ENCODE measurements at places on chromosomes 5 and 9.

- no peak for DNase-seq
Measured at GRCh38 chr5:51567636-51568035, 184.4 kb downstream of the ISL1 start.

DNA sequence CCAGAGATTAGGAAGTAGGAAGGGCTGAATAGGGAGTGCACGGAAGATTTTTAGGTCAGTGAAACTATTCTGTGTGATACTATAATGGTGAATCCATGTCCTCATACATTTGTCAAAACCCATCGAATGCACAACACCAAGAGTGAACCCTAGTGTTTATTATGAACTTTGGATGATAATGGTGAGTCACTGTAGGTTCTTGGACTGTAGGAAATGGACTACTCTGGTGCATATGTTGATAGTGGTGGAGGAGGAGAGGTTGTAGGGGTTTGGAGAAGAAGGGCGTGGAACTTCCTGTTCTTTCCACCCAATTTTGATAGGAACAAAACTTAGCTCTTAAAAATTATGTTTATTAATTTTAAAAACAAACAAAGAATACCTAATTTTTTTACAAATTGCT is 14.3 kb downstream of the CTSL start:
- DNase-seq: no peak

- DNase-seq: no peak
Measured at GRCh38 chr5:136819526-136820302, 454.4 kb upstream of the TRPC7 start.

DNA sequence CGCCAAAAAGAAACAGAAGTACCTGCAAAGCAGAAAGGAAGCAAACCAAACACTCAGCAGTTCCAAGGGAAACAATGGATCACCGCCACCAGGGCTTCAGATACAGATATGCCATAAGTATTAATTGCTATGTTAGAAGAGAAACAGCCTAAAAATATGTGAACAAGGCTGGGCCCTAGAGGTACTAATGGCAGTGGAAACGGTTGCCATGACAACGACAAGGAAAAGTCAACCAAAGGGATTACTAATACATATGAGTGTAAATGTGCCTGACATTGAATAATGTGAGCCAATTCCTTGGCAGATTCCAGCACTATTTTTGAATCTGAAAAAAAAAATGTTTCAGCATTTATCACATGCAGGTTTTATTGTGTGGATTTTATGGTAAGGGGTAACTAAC is 75.0 kb downstream of the CAVIN4 start:
- no peak for DNase-seq

DNA sequence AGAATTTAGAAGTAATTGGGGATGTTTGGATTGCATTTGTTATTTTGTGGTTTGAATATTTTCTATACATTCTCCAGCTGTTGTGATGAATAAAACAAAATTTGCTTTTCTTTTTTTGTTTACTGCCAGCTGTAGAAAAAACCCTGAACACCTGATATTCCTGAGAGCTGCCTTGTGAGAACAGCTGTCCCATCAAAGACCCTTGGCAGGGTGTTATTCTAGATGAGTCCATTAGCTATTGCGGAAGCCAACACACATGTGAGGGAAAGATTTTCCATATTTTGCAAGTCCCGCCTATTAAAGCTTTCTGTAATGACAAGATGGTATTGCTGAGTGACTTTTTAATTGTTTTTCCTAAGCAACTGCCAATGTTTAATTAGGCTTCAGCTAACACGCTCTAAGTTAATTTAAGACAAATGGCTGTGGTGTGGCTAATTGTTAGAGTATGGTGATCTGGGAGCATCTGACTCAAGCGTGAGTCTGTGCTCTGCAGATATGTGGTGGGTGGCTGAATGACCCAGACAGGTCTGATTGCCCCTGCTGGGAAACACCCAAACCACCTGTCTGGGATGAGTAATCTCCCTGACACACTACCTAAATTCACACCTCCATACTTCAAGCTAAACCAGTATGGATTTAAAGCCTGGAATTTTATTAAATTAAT is 86.5 kb upstream of the PRLR start:
- no peak for DNase-seq

DNA sequence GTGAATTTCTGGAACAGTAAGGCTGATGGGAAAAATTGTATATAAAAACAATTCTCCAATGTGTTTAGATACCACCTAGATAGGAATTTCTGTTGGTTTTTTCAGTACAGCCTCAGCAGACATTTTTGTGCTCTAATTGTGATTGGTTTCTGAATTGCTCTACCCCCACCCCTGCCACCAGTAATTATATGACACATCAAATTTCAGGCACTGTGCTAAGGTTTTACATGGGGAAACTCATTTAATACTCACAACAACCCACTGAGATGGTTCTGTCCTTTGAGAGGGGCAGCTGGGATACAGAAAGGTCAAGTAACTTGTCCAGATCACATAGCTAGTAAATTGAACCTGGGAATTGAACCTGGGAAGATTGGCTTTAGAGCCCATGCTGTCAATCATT is 288.0 kb downstream of the ARHGEF28 start:
- DNase-seq: no peak

- no peak for DNase-seq
Measured at GRCh38 chr5:51988634-51989033, 605.4 kb downstream of the ISL1 start.

GRCh38 chr5:128154943-128155342 is 71.4 kb downstream of the SLC12A2 start:
- no peak for DNase-seq

GRCh38 chr5:149939546-149939945 is 5.0 kb downstream of the PDE6A start:
- no peak for DNase-seq

DNA sequence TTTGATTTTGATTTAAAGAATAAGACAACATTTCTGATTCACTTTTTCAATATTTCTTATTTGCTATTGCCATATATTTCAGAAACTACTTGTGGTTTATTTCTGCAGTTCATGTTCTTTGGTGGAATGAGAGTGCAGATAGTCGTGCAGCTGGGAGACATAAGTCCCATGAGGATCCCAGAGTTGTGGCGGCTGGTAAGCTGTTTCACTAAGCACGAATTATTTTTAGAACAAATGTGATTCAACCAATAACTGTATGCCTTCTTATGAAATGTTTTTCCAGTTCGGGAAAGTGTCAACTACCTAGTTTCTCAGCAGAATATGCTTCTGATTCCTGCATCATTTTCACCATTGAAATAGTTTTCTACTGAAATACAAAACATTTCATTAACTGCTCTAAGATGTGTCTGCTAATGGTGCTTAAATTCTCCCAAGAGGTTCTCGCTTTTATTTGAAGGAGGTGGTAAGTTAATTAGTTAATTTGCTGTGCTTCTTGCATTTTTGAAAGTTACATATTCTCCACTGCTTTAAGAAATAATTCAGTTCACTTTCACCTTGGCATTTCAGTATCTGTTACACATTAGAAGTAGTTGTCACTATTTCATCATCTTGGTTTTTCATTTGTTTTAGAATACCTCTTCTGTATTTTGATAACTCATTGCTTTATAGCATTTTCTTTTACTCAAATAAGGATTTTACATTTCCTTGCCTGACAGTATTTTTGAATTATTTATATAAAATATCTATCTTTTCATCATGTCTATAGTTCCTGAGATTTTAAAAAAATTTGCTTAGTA is 9.0 kb downstream of the NIPSNAP3B start:
- DNase-seq: no peak

DNA sequence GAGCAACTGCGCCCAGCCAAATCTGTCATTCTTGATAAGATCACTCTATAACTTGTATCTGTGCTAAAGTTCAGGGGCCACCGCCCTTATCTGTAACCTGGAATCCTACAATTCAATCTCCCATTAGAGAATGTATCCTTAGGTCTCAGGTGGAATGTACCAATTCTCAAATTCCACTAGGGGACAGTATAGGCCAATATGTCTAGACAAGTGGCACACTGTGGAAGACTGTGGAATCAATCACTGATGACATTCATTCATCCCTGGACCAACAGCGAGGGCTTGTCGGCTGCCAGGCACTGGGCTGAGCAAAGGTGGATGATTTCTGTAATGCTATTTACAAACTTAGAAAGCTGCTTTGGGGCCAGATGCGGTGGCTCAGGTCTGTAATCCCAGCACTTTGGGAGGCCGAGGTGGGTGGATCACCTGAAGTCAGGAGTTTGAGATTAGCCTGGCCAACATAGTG is 28.7 kb upstream of the MEGF9 start:
- DNase-seq: peak; percentile 33

DNA sequence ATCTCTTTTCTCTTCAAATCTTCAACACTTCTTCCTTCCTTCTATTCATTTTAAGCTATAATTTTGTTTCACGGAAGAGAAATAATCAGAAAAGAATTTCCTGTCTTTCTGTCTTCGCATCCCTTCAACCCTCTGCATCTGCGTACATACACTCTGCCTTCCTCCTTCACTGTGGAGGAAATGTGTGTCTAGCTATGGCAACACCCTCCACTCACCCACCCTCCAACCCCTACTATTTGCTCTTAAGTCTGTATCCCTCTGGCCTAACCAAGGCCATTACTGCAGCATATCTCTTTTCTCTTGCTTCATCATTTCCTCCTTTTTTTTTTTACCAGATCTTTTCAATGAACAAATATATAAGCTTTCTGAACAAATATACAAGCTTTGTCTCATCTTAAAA is 105.7 kb upstream of the NUDT12 start:
- no peak for DNase-seq

DNA sequence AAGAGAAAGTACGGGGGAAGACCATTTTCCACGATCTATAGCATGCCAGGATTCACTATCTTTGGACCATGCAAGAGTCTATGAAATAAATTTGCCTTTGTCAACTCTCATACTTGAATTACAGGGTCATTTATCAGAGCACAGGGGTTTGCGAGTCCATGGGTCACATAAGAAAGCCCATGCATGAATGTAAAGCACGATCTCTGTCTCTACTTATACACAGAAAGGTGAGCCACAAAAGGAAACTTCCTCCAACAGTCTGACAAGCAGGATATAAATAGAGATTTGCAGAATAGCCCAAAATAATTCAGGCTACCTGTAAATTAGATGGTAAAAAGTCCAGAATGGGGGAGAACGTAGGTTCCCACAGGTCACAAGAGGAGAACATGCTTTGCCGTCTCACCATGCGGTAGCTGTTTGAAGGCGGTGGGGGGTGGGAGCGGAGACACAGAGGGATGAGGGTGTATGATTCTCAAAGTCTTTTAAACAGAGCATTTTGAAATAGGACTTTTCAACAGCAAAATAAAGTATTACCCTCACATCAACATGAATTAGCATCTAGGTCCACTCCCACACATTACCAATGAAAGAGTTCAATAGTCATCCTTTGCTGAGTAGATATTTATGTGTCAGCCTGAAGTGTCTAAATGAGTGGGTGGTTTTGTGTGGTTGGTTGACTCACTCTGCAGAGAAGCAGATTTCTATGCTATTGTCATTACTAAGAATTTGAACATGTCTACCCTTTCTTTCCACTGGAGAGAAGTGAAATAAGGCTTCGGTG is 279.7 kb downstream of the EBF1 start:
- DNase-seq: no peak

- DNase-seq: no peak
Measured at GRCh38 chr5:124511791-124512190, 234.6 kb downstream of the ZNF608 start.

DNA sequence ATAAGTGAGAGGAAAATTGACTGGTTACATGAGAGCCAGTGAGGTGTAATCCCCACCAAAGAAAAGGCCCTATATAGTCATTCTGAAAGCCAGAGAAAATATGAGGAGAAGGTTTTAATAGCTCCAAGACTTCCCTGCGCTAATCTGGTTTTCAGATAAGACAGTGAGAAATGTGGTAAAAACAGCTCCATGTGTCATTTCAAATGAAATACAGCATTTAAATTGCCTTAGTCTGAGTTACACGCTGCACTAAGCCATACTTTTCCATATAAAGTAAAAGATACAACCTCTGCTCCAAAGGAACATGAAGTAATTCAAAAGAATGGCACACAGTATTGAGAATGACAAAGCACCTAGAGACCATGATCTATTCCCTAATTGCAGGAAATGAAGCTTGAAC is 378.0 kb upstream of the PDE4D start:
- DNase-seq: no peak

DNA sequence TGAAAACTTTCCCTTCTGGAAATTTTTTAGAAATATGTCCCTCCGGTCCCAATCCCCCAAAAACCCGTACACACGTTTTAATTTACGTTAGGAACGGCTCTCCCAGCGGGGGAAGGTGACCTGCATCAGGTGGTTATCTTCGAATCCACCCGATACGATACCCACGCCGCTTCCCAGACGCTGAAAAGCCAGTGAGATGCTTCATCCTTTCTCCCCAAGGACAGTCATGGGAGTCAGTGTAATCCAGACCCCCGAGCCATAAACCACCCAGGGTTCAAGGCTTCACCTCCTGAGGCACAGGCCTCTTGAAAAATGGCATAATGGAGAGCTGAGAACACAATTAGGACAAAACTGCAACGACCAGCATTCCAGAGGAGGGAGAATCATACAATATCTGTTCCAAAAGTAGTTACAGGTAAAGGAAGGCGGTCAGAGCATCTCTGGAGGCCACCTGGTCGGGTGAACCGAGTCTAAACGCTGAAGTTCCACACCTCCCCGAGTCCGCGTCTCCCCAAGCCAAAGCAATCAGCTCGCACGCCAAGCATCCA is 857 bp downstream of the FAM169A start:
- DNase-seq: peak; percentile 42

DNA sequence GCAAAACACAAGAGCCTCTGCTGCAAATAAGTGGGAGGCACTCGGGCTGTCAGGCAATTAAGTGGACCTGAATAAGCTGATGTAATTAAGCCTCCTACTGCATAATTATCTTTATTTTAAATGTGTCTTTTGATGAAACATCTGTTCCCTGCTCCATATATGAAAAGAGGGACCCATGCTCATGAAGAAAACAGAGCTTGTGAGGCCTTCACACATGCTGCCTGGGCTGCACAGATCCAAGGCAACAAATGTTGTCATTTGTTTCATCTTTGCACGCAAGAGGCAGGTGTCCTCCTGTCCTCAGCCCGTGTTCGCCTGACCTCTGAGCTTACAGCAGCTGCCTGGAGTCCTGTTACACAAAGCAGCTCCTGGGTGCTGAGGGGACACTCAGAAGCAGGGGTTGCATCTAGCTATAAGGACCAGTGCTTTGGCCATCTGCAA is 381.1 kb downstream of the ZNF608 start:
- no peak for DNase-seq

DNA sequence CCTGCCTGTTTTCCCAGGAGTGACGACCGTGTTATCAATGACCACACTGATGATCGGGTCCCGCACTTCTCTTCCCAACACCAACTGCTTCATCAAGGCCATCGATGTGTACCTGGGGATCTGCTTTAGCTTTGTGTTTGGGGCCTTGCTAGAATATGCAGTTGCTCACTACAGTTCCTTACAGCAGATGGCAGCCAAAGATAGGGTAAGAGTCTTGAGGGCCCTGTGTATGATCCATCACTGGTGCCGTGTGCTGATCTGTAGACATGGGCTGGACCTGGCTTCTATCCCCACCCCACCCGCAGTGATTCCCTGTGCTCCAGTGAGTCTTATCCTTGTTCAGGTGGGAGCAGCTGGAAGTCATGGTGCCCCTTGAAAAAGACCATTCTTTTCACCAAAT is 26.0 kb downstream of the GABRP start:
- DNase-seq: peak; percentile 30

- no peak for DNase-seq
Measured at GRCh38 chr5:76470976-76471375, 67.9 kb downstream of the IQGAP2 start.

GRCh38 chr5:176787676-176788075 is 22.7 kb upstream of the UNC5A start:
- no peak for DNase-seq

GRCh38 chr9:19876569-19877316 is 87.9 kb upstream of the SLC24A2 start:
- no peak for DNase-seq
